ENCODE measurements at places on chromosomes 1 and 21.

- peak; percentile 92 for DNase-seq
Observed at GRCh38 chr1:12549460-12550349, 68.3 kb downstream of the DHRS3 start.

DNA sequence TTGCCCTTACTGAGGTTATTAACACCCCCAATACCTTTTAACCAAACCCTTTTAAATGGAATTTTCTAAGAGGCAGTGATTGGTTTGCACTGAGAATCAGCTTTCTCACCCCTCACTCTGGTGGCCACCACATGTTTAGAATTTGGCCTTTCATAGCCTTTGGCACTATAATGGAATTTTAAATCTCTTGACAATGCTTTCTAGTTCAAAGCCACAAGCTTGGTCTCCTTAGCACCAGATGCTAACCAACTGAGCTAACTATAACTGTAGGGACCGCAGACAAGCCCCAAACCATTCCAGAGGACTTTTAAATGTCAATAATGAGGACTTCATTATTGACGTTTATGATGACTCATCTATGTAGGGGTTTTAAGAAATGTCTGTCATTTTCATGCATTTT lies 238.7 kb upstream of the SNX7 start:
- peak; percentile 48 for DNase-seq

DNA sequence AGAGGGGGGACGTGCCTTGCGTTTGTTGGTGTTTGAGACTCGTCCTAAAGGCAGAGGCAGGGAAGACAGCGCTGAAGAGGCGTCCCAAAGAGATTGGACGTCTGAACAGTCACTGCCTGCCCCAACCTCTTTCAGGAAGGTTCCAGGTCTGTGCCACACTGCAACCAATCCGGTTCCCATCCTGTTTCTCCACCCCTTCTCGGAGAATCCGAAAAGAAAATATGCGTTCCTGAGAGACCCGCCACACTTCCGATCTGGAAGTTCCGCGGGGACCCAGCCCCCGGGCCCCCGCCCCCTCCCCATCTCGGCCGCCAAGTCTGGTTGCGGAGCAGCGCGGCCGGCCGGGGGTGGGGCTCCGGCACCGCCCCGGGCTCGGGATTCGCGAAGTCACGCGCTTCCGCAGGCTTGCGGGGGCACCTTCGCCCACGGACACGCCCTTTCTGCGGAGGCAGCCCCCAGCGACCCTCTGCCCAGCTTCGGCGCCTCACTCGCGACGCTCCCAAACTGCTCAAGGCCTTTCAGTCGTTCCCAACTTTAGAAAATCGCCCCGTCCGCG lies 124.5 kb upstream of the DPYD start:
- DNase-seq: peak; percentile 48

- DNase-seq: no peak
Observed at GRCh38 chr1:229874136-229874535, 192.9 kb upstream of the GALNT2 start.

DNA sequence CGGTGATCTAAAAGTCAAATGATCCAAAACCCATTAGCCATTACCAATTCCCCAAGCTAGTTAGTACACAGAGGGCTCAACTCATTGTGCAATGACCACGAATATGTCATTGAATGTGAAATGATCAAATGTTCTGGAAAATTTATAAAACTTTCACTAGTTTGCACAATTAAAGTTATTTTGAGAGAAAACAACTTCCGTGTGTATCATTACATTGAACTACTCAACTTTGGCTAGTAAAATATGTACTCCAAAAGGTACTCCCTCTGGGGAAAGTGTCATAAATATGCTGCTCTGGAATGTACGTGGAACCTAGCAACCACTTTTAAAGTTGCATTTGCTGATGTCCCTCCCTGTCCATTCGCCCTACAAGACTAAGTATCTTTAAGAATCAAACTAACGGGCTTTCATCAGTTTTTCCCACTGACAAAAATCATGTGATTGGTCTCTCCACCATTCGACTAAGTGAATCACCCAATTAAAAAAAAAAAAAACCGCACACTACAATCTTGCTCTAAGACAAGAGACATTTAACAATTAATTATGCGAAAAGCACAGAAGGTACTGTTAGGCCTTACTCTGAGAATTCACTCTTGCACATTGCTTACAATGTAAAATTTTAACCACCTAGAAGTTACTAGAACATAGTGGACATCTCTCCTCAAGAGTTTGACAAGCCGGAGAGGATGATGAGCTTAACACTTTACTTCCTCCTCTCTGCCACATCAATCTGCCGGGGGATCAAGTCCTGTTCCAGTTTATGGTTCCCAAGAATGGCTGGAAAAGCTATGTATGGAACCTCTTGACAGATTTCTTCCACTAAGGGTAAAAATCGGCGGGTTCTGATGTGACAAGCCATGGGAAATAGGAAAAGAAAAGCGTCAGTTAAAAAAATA lies 1.2 kb downstream of the ACBD3 start:
- peak; percentile 61 for DNase-seq

DNA sequence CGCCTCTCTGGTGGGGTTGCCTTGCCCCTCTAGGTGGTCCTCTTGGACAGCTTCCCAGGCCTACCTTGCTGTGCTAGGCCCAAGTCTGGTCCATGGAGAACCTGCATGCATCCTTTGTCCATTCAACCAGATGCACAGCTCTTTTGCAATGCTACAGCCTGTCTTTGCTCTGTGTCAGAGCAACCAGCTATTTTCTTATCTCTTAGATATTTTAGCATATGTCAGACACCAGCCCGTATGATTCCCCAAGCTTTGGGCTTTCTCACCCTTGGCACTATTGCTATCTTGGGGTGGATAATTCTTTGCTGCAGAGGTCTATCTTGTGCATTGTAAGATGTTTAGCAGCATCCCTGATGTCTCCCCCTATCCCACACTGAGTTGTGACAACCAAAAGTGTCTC lies 32.3 kb downstream of the TNN start:
- DNase-seq: no peak

DNA sequence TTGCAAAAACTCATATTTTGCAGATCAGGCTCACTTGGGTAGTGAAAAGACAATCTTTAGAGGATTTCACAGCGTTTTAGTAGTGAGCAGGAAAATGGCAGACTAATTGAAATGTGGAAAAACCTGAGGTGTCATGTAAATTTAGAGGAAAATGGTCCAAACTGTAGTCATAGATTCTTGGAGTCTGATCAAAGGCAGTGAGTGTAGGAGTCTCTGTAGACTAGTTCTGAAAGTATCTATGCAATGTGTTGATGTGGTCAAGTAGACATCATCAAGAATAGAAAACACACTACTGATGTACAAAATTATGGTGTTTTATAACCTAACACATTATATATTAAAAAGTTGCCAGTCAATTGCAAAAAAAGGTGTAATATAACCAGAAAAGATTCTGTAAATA lies 143.2 kb upstream of the C1orf105 start:
- DNase-seq: peak; percentile 47

DNA sequence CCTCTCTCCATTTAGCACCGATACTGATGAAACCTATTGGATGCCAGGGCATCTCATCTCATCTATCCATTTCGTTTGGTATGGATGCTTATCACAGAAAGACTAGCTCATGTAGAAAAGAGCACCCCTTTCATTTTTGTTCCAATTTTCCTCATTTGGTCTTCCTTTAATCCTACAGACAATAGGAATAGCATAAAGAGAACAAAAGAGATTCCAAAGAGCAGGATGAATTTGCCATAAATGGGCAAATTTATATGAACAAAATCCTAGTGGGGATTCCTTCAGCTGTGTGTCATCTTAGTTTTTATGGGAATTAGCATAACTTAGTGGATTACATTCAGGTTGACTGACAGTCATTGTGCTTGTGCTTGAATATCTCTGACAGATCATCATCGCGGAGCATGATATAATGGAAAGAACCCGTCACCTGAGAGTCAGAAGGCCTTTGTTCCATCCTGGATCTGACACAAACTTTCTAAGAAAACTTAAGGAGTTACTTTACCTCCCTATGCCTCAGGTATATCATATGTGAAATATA lies 777.5 kb upstream of the ADGRL2 start:
- DNase-seq: no peak

- peak; percentile 38 for DNase-seq
Observed at GRCh38 chr1:13807209-13807608, 107.2 kb downstream of the PRDM2 start.

DNA sequence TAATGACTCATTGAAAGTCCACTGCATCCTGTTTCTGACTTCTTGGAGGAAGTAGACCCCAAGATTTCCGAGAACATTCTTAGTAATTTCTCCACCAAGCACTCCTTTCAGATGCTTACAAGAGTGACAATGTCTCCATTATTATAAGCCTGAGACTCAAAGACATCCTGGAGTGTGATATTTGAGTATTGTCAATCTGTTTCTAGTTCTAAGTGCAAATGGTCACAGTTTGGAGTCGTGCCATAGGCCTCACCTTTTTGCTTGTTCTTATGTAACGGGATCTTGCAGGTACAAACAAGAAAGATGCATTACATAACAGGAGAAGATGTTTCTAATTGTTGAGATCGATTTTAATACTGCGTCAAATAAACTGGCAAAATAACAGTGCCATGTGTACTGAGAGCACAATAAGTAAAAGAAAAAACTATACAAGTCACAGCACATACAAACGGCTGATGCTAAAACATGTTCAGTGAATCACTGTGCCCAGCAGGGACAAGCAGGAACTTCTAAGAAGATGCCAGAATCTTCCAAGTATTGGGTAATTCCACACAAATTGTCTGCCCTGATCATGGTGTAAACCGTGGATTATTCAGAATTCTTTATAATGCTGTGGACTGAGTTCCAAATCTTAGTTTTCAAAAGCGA lies 54.1 kb downstream of the CD2 start:
- DNase-seq: no peak

- DNase-seq: no peak
Observed at GRCh38 chr1:199292896-199293295, 654.1 kb downstream of the PTPRC start.

- no peak for DNase-seq
Observed at GRCh38 chr1:73401666-73402065, 796.3 kb downstream of the LRRIQ3 start.

GRCh38 chr1:193787061-193787460 lies 600.6 kb upstream of the B3GALT2 start:
- DNase-seq: no peak

- peak; percentile 62 for DNase-seq
Observed at GRCh38 chr1:110746644-110747259, 72.0 kb upstream of the KCNA3 start.

- DNase-seq: peak; percentile 62
Observed at GRCh38 chr1:155085504-155086127, 7.0 kb downstream of the EFNA3 start.

DNA sequence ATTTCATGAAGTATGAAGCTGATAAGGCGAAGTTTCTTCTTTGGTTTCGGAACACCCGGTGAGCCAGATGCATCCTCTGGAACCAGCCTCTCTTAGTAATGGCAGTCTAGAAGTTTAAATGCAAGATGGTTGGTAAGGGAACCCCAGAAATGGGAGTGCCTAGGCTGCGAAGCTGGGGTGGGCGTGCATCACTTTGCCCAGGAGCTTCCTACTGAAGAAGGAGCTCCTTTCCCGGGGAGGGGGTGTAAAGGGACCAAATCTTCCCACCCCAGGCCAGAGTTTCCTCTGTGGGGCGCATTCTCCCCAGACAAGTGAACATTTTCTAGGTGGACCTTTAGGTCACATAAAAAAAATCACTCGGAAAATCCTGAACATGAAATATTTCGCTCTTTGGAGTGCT lies 4.4 kb downstream of the TFF2 start:
- no peak for DNase-seq

- DNase-seq: no peak
Observed at GRCh38 chr1:91487469-91487868, 13.2 kb upstream of the CDC7 start.

- no peak for DNase-seq
Observed at GRCh38 chr21:41832596-41833496, 46.3 kb downstream of the PRDM15 start.

GRCh38 chr1:32686387-32686786 lies 16.2 kb downstream of the SYNC start:
- DNase-seq: no peak

- DNase-seq: no peak
Observed at GRCh38 chr1:168897249-168897648, 168.2 kb upstream of the DPT start.

DNA sequence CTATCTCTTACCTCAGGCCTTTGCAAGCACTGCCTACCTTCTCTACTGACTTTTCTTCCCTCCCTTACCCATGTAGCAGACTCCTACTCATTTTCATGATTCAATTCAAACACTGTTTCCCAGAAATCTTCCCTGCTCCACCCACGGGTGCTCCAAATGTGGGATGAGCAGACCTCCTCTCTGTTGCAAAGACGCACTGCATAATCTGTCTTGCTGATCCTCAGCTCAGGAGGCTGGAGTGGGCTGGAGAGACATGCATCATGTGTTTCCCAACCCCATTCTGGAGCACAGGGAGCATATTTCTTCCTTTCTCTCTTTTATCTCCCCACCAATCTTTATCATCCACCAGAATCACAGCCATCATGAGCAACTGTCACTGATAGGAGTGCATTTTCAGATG lies 459.9 kb upstream of the NFIA start:
- no peak for DNase-seq

DNA sequence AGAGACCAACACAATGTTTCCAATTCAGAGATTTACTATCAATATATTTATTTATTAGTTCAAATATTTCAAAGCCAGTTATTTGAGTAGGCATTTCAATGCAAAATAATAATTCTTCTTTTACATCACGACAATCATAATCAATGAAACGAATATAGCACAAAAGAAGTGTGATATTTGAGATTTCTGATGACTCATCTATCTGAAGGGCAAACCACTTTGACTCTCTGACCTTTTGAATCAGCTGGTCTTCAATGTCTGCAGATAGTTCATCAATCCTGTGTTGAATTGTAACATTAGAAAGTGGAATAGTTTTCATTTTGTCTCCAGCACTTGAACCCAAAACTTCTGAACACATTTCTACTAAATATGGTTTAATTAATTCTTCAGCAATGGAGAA lies 3.0 kb upstream of the TMEM35B start:
- no peak for DNase-seq

DNA sequence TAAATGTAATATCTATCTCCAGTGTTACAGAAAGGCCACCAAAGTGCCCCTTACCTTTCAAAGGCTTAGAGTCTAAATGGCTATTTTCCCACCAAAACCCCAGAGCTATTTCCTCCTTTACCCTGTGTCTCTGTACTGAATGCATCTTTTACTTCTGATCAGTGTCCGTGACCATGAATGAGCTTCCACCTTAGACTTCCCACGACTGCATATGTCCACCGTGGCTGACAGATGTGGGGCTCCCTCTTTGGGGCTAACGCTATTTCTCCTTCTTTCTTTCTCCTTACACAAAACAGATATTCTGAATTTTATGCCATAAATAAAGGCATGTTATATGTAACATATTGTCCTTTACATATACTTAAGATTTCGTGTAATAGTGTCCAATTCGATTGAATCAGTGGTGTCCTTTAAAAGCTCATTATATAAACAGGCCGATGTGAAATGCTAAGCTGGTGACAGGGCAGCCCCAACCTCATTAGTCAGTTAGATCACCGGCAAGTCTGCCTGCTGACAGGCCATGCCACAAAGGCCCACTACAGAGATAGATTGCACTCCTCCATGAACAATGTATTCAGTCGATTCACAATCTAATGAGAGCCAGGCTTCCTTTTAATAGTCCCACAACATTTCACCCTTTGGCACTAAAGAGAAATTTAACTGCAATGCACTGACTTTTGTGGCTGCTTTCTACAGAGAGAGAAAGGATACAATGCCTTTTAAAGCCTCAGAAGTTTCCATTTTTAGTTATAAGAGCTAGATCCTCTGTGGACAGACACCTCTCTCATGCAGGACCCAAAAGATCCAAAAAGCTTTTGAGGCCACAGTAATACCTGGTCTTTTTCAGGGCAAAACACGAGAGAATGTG lies 297.9 kb downstream of the PCP4 start:
- DNase-seq: peak; percentile 14

GRCh38 chr21:39444421-39445180 lies 977 bp downstream of the LCA5L start:
- peak; percentile 74 for DNase-seq

Data from EH (cell line).